ENCODE measurements at places on chromosomes 3 and 15. TPM values are rescaled to one million over a fixed set of nuclear protein-coding genes. Genes with fewer than 3 reads are reported as not detected.

DNA sequence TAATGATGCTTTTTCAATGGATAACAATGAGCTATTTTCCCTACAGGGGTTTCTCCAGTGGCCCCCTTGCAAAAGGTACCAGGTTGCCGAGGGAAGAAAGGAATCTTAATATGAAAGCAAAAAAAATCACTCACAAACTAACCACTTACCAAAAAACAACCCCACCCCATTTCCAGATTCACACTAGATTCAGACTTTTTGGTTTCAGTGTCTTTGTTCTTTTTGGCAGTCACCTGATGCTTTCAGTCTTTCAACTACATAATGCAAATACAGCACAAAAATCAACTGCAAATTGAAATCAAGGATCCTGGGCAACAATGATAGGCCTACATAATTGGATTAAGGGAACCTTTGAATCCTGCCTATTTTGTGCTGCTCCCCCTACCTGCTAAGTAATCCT lies 71.1 kb upstream of the RAP2B start:
- no peak for DNase-seq

DNA sequence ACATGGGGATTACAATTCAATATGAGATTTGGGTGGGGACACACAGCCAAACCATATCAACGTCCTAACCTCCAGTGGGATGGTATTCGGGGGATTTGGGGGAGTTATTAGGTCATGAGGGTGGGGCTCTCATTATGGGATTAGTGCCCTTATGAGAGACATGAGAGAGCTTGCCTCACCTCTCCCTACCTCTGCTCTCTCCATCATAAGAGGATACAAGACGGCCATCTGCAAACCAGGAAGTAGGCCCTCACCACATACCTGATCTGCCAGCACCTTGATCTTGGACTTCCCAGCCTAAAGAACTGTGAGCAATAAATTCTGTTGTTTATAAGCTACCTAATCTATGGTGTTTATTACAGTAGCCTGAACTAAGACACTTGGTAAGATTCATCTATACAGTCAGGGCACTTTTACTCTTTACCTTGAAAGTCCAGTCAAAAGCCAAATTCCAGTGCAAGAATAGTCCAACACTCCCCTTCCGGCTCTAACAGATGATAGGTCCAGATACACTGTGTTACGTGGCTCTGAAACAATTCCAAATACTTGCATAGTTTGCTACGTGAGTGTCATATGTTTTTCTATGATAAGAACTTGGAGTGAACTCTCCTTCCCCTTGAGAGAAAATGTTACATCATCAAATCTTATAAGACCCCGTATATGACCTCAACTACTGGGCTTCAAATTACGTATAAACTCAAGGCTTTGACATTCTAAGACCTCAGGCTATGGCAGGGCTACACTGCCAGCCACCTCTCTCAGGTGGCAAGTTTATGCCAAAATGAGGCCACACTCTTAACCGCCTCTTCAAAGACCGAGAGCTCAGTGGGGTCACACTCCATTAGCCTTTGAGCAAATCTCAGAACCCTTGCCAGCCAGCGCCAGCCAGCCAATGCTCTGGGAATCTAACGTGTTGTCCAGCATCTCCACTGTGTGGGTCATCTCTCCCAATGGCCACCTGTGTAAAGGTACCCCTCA lies 129.9 kb downstream of the XXYLT1 start:
- DNase-seq = no peak

DNA sequence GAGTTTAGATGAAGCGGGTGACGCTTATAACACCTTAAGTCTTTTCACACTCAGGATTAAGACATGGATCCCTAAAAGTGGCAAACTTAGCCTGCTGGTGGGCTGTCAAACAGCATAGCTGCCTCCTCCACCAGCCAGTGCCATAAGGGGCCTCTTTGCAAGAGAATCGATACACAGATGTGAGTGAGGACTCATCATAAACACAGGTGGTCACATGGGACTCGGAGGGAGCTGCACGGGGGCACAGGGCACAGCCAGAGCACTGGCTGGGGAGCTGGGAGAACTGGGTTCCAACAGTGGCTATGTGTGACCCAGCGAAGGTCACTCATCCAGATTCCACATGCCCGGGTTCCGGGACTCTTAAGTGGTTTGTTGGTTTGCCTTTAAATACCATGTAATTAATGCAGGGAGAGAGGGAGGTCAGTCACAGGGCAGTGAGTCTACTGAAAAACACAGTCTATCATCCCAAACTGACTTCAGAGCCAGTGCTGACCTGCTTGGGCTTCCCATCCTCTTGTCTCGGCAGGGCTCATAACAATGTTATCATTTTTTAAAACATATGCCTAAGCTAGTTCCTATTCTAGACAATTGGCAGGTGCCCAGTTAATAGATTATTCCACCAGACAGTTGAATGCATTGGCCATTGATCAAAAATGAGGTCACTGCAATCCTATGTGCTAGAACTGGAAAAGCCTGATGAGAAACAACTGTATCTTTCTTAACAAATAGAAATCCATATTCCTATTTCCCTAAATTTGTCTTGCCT lies 51.8 kb downstream of the SLC12A8 start:
- no peak for DNase-seq

GRCh38 chr3:142975316-142975995 lies 12.0 kb upstream of the PAQR9 start:
- DNase-seq = peak; percentile 51

GRCh38 chr3:167450675-167451074 lies 23.2 kb downstream of the SERPINI2 start:
- DNase-seq = no peak

DNA sequence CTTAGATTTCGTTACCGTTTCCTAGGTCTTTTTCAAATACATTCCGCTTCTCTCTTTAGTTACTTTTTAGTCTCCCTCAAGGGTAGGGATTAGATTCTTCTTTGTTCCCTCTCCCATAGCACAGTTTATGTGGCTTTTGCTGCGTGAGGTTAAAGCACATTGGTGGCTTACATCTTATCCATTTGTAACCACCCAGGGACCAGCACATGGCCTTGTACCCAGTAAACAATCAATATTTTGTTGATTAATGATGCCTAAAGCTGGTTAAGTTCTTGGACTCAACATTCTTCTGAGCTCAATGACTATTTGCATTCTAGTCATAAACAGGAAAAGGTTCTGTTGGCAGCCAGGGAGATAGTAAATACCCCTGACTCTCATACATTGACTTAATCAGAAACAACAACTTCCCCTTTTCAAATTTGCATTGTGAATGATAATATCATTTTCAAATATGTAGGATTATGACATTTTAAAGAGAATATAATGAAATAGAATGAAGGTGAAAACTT lies 60.2 kb downstream of the CACNA1D start:
- no peak for DNase-seq

- no peak for DNase-seq
Observed at GRCh38 chr15:31954374-31955172, 75.7 kb upstream of the CHRNA7 start.

GRCh38 chr15:36831125-36831903 lies 251.9 kb downstream of the CDIN1 start:
- DNase-seq = no peak

DNA sequence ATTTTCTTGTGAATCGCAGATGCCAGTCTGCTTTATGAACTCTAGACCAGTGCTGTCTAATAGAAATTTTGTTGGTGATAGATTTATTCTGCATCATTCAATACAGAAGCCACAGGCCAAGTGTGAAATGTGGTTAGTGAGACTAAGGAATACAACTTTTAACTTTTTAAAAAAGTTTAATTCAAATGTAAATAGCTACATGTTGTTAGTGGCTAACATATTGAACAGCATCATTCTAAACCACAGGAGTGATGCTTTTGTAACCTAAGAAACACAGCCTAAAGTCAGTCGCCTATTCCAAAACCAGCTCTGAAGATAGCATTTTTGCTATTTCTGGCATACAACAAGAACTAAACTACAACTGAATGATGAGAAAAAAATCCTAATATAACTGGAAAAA lies 164.8 kb upstream of the CBLB start:
- DNase-seq = no peak

GRCh38 chr3:119034256-119035013 lies at the start of gene IGSF11:
Gene IGSF11 (minus strand): TSS chr3:119034846. CDS start chr3:119034582, 264 bp downstream.
- peak; percentile 80 for DNase-seq

DNA sequence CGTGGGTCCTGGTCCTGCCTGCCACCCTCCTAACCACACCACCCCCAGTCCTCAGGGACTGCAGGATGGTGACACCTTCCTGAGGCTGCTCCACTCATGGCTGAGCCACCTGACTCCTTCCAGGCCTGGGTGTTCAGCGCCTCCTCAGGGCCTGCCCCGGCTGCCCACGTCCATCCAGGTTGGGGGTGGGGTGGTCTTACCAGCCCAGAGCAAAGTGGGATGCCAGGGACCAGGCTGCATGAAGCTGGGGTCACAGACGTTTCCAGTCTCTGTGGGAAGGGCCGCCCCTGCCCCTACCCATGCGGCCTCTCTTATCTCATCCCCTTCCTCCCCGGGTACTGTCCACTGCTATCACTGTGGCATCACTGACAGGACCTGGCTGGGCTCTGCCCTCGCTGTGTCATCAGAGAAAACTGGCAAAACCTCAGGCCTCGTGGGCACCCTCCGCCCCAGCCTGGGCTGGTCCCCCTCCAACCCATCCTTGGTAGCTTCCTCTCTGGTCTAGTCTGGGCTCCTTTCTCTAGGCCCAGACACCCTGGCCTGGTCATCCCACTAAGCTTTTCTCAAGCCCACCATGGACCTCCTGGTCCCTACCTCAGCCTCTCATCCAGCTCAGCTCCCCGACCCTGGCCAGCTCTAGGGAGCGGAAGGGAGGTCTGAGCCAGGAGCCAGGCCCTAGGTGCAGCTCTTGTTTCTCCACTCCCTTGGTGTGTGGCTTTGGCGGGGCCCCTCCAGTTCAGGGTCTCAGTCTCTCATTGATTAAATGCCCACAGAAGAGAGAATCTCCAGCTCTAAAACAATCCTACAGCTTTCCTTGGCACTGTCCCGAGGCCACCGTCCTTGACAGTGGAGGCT lies 32.9 kb downstream of the WNT7A start:
- DNase-seq = no peak

DNA sequence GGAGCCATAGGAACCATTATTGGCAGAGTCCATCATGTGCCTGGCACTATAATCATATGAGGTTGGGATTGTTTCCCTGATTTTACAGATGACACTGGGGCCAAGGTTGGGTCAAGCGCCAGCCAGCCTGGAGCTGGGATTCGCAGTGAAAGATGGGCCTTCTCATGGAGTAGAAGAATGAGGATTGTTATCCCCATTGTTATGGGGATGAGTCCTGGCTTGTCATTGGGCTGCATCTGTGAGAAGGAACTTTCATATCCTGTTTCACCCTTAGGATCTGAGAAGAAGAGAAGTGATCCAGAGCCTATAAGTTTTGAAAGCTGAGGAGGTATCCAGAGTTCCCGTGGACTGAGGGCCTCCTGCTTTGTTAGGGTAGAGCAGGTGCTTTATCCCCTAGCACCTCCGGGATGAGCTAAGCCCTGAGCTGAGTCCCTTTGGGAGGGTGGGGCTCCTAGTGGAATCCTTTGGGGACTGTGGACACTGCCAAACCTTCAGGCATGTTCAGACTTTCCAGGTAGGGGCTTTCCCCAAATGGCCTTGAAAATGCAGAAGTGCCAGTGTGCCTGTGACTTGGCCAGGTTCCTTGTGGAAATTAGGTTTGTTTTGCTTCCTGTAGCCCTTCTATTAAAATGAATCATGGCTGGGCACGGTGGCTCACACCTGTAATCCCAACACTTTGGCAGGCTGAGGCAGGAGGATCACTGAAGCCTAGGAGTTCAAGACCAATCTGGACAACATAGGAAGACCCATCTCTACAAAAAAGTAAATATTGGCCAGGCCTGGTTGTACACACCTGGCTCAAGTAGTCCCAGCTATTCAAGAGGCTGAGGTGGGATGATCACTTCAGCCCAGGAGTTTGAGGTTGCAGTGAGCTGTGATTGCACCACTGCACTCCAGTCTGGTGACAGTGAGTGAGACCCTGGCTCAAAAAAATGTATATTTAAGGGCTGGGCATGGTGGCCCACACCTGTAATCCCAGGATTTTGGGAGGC lies 30.2 kb upstream of the BSN start:
- DNase-seq = no peak

DNA sequence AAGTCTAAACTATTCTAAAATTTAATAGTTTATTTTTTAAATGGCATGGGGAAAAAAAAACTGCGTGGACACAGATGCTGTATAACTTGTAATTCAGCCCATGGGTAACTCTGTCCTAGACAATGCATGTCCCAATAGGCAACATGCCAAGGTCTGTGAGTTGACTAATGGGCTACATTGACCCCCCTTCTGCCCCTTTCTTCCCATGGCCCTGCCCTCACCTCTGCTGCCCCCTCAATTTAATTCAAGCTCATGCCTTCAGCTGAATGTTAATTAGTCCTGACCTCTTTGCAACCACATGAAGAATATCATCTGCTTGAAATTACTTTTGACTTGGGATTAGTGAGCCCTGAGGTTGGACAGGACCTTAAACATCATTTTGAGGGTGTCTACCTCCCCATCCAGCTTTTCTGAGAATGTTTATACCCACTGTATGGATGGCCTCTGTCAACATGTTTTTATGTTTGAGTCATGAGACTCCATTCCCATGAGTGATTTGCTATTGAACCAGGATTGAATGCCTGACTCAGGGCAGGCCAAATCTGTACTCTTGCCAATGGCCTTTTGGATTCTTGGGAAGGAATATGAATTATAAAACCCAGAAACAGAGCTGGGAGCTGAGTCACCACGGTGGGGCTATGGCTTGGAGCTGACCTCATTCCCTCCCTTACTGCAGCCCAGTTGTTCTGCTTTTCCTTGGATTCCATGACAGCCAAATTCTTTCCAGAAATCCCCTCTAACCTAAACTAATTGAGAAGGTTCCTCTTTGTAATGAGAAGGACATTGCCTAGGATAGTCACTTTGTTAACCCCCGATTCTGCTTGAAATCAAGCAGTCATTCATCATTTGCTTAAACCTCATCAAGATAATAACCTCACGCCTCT lies 33.5 kb upstream of the PDE8A start:
- DNase-seq = no peak

- peak; percentile 76 for DNase-seq
Observed at GRCh38 chr3:33439546-33440327, 468 bp downstream of the UBP1 start.

- DNase-seq = no peak
Observed at GRCh38 chr3:79572930-79573329, 194.9 kb downstream of the ROBO1 start.

DNA sequence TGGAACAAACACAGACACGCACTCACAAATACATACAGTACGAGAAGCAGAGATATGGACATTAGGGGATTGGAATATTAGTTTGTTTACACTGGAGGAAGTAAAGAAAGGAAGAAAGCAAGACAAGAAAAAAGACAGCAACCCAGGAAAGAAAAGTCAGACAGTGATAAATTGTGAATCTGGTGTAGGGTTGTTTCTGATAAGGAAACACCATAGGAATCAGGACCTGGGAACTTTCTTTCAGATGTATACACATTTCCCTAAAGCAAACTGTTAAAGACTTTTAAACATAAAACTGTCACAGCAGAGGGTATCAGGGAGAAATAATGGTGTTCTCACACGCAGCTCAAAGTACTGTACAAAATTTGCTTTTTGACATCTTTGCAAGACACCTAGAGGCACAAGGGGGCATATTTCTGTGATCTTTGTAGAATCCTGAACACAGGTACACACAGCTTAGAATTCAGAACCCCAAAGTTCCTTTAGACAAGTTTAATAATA lies 153.7 kb downstream of the TUSC7 start:
- DNase-seq = no peak

GRCh38 chr3:73409138-73409763 lies 215.5 kb downstream of the PDZRN3 start:
- DNase-seq = no peak

ALDH1L1 gene
- total RNA-seq = not detected

SI gene
- total RNA-seq = not detected

FANCD2 gene
- total RNA-seq = 33.0 TPM

BNIP2 gene
- total RNA-seq = 93.4 TPM

CLDN16 gene
- total RNA-seq = not detected

GOLGA6L7 gene
- total RNA-seq = not detected

MYZAP gene
- not detected for total RNA-seq
